ENCODE measurements at places on chromosomes 11 and 22.
A peak's percentile ranks its signal among the peaks of the same experiment; 100 is the strongest.

DNA sequence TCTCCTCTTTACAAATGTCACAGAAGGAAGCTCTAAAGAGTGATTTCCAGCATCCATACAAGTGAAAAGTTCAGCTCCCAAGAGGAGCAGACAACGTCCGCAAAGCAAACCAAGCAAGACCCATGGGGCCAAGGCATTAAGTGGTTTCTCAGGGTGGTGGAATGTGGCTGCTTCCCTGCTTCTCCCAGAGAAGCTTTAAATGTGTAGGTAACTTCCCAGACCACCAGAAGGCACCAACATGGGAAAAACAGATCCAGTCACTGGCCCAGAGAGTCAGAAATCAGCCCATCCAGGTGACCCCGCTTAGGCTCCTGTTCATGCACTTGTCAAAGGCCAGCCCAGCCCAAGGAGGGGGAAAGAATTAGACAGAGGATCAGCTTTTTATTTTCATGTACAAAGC is 13.3 kb upstream of the PHF21A start:
- DNase-seq = no peak

GRCh38 chr11:12291313-12291712 is 86.1 kb upstream of the PARVA start:
- DNase-seq = no peak

DNA sequence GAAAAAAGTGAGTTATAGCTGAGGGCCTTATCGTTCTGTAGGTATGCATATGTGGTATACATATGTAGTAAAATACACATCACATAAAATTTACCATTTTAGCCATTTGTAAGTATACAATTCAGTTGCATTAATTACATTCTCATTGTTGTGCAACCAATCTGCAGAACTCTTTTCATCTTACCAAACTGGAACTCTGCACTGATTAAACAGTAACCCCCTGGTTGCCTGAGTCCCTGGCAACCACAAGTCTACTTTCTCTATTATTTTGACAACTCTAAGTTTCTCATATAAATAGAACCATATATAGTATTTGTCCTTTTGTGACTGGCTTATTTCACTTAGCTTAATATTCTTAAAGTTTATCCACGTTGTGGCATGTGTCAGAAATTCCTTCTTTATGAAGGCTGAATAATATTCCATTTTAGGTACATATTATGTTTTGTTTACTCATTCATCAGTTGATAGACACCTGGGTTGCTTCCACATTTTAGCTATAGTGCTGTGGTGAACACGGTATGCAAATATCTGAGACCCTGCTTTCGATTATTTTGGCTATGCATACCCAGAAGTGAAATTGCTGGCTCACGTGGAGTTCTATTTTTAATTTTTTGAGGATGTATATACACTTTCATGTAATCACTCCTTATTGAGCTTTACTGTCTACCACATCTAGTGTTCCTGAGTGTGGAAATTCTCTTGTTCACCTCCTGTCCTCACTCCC is 1.6 kb upstream of the DDX10 start:
- DNase-seq = no peak

- no peak for DNase-seq
These were observed at the start of gene GRK2 for GRCh38 chr11:67266449-67267187. GRK2 (plus strand) TSS chr11:67266473; CDS start chr11:67266700, 227 bp downstream.

- no peak for DNase-seq
These were observed 123.1 kb downstream of the CCDC81 start for GRCh38 chr11:86497836-86498235.

GRCh38 chr11:134516529-134516928 is 104.5 kb upstream of the B3GAT1 start:
- DNase-seq = peak; percentile 22

- DNase-seq = no peak
These were observed 156.8 kb downstream of the SPON1 start for GRCh38 chr11:14119357-14119756.

DNA sequence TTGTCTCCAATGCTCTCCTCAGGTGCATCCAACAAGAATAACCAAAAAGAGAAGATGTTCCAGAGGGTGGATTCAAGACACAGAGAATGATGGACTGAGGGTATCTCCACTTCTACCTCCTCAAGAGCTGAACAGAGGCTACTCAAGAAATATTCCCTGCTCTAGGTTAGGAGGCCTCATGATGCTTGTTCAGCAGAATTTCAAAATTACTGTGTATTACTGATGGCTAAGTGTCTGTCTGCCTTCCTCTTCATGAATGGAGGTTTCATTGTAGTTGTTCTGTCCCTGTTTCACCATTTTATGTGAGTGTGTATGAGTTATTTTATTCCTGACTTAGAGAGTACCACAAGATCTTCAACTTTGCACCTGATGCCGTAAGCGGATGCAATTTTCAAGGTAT is 76.8 kb downstream of the JRKL start:
- no peak for DNase-seq

DNA sequence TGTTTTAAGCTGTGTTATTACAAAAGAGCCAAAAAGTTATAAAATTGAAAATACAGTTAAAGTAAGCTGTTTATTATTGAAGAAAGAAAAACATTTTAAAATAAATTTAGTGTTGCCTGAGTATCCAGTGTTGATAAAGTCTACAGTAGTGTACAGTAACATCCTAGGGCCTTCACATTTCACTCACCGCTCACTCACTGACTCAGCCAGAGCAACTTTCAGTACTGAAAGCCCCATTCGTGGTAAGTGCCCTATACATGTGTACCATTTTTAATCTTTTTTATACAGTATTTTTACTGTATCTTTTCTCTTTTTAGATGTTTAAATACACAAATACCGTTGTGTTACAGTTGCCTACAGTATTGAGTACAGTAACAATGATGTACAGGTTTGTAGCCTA is 35.0 kb downstream of the POLD3 start:
- no peak for DNase-seq

GRCh38 chr11:6431861-6432260 is 8.9 kb downstream of the HPX start:
- DNase-seq = no peak

GRCh38 chr11:67632175-67632981 is 2.6 kb upstream of the NUDT8 start:
- DNase-seq = no peak

Data from NCI-H1436 treated with DMSO at 0.1 percent for 48 hours (cell line).